ENCODE measurements at places on chromosomes 3 and 15.

GRCh38 chr3:113499081-113499480, 15.9 kb downstream of the SPICE1 start:
- DNase-seq = no peak

DNA sequence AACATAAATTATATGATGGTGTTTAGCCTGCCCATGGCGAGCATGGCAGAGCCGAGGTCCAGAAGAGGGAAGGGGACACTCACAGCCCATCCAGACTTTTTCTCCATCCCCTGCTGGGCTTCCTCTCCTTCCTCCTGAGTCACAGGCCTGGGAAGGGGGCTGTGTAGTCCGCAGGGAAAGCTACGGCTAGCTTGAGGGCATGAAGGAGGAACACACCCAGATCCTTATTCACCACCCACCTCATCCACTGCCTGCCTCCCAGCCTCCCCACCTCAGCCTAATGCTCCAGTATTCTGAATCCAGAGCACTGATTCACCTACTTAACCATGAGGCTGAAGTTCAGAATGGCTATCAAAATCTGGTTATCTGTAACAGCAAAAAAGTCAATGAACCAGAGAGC, 97.8 kb downstream of the OXNAD1 start:
- DNase-seq = no peak

DNA sequence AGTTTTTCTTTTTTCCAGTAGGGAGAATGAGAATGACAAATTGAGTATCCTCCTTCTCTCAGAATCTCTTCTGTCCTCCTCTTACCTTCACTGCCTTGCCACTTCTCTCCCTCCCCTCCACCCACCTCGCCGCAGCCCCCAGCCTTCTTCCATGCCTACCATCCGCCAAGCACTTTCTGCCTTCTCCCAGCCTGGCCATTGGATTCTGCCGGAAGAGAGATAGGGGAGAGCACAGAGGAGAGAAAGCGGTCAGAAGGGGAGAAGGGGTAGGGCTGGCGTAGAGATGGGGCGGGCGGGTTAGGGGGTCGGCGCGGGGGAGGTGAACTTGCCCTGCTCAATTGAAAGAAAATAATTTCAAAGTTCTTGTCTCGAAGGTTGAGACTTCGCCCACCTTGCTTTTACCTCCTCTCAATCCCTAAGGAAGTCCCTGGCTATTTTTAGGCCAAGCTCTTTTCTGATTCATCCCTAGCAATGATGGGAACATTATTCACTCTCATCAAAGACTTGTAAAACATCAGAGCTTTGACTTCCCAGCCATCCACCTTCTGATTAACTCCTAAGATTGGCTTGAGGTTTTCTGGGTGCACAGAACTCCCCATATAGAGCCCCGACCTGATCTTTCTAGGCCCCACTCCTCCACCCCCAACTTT, 811 bp downstream of the C3orf52 start:
- no peak for DNase-seq

- DNase-seq = no peak
Observed at GRCh38 chr15:92997821-92998220, 91.2 kb downstream of the RGMA start.

- DNase-seq = no peak
Observed at GRCh38 chr3:11726146-11726545, 82.4 kb upstream of the VGLL4 start.

DNA sequence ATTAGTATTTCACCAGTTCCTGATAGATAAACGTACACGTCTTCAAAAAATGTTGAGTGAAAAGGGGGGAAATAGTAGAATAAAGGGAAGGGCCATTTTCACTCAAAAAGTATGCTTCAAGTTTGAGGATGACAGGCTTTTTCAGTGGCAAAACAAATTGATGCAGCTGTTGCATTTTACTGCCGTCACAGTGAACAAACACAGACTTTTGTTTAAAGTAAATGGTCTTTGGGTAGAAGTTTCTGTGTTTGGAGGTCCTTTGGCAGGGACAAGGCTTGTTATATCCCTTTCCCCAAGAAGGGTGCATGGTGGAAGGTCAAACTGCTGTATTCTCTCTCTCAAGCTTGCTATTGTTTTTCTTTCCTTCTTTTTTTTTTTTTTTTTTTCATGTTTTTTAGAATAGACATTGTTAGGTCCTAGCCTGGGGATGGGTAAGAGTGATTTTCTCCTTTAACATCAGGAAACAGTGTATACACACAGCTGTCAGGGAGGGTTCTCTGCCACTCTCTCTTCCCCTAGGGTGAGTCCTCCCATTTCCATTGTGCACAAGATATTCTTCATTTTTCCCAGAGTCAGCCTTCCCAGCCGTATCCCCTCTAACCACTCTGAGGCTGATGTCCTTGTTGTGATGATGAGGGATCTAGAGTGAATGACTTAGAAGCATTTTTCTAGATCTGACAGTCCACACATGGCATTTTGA, 6.6 kb upstream of the SUCNR1 start:
- no peak for DNase-seq

- DNase-seq = no peak
Observed at GRCh38 chr3:54713455-54713854, 214.4 kb downstream of the LRTM1 start.

DNA sequence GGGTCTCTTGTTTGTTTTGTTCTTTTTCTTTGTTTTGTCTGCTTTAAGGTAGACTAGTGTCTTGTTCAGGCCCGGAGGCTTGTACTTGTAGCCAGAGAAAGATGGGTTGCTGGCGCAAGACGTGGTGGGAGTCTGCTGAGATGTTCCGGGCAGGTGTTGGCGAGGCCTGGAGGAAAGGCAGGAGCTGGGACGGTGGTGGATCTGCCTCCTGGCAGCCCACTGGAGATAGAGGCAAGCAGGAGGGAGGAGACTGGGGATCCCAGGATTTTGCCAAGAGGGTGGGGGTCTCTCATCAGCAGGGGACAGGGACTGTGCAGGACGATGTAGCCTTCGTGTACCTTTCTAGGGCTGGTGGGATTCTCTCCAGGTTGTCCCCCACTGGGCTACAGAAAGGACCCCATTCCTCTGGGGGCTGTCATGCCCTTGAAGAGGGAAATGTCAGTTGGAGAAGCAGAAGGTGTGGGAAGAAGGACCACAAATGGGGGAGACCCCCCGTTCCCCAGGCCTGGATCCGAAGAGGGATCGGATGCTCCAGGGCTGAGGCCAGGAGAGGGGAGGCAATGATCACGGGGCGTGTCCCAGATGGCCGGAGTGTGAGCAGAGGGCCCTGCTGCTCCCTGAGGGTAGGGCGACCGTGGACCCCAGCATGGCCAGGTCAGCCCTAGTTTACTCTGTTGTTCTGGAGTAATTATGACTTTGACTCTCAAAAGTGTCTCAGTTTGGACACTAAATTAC, 7.0 kb downstream of the CHAC1 start:
- DNase-seq = no peak

DNA sequence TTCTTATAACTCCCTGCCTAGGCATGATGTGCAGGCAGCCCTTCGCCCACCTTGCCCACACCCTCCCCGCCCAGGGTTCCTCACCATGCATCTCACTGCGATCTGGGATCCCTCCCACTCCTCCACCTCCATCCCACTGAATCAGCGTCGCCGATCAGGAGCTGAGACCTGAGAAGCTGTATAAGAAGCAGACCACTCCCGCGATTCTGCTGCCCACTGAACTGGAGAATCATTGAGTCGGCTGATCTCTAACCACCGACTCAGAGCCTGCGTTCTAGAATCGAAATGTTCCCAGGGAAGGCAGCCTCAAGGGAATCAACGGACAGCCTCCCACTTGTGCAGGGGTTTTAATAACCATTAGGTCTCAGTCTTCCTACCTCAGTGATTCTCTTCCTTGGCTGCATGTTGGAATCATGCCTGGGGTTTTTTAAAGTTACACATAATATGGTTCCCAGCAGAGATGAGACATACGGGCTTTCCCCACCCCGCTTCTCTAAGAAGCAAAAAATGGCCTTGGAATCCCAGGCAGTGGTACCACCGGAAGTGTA, 60.2 kb downstream of the TMEM44 start:
- DNase-seq = no peak

GRCh38 chr3:187361835-187362234, 6.3 kb upstream of the RTP4 start:
- DNase-seq = no peak

DNA sequence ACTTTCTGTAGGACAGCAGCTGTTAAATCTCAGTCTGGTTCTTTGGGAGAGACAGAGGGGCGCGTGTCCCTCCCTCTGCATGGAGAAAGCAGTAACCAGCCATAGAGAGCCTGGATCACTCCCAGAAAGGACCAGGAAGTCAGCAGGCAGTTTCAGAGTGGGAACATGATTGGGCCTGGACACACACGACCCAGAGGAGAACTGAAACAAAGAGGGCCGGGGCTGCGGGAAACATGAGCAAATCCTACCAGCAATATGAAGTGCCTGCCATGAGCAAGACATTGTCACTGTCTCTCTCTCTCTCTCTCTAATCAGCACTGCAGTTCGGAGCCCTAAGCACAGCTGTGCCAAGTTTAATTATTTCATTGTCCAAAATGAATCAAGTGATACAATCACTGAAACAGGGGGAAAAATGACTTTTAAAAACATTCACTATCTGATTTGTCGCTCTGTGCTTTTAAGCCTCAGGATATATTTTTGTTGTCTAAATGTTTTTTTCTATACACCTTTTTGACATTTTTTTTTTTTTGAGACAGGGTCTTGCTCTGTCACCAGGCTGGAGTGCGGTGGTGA, 17.6 kb downstream of the MUC13 start:
- no peak for DNase-seq

- no peak for DNase-seq
Observed at GRCh38 chr15:69167218-69167846, 6.9 kb downstream of the GLCE start.

GRCh38 chr3:36606871-36607765, 157.2 kb downstream of the DCLK3 start:
- DNase-seq = no peak
